Omental fat pad (tissue), 4 donors: ENCODE measurements at places on chromosomes 11 and 22. TPM values are rescaled to one million over a fixed set of nuclear protein-coding genes. Genes with fewer than 3 reads are reported as not detected.

CCDC87 gene
- total RNA-seq, result 0.19 TPM

- no peak for DNase-seq
Measured at GRCh38 chr11:15484398-15484797, 369.7 kb downstream of the INSC start.

DNA sequence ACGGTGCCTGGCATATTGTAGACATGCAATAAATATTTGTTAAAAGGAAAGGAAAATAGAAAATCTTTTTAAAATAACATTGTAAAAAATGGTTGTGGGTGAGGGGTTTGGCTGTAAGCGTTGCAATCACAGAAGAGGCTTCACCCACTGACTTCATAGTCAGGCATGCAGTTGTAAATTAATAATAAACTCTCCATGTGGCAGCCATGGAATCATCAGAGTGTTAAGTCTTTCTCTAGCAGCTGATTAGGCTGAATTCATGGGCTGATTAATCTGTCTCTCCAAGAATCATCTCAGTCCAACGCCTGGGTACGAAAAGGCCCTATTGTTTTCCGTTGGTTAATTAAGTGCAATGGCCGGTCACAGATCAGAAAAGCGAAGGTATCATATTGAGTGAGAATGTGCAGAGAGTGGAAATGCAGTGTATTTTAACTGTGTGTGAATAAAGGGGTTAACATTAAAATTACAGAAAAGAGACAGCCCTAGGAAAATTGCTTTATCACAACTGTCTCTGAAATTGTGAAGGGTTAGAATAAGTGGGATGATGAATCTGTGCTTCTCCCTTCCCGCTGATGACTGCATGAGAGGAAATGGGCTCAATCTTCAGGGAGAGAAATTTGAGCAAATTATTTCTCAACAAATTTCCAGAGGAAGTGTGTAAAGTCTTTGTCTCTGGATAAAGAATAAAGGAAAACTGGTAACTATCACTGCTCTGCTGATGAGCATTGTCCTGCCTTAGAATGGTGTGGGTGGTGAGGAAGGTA is 269.0 kb downstream of the FAM76B start:
- DNase-seq, result no peak

- no peak for DNase-seq
Measured at GRCh38 chr22:39717099-39717498, 146.5 kb downstream of the CACNA1I start.

- DNase-seq, result no peak
Measured at GRCh38 chr22:47782328-47783075, 1020.1 kb downstream of the TBC1D22A start.
